ENCODE measurements at places on chromosomes 1 and 21. TPM values are rescaled to one million over a fixed set of nuclear protein-coding genes. Genes with fewer than 3 reads are reported as not detected.

DNA sequence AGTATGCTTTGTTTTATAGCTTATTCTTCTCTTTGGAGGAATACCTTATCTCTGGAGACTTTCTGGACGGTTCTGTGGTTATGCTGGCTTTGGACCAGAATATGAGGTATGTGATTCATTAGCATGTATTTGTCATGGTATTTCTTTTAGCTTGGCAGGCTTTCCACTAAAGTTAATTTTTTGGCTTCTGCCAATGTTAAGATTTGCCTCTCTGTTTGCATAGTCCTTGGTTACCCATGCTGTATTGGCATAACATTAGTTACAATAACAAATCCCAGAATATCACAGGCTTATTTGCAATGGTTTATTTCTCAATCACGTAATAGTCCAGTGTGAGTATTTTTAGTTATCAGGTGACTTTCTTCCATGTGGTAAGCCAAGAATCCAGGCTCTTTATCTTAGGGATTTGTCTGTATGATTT, 9.7 kb downstream of the ZMPSTE24 start:
- DNase-seq, result no peak

DNA sequence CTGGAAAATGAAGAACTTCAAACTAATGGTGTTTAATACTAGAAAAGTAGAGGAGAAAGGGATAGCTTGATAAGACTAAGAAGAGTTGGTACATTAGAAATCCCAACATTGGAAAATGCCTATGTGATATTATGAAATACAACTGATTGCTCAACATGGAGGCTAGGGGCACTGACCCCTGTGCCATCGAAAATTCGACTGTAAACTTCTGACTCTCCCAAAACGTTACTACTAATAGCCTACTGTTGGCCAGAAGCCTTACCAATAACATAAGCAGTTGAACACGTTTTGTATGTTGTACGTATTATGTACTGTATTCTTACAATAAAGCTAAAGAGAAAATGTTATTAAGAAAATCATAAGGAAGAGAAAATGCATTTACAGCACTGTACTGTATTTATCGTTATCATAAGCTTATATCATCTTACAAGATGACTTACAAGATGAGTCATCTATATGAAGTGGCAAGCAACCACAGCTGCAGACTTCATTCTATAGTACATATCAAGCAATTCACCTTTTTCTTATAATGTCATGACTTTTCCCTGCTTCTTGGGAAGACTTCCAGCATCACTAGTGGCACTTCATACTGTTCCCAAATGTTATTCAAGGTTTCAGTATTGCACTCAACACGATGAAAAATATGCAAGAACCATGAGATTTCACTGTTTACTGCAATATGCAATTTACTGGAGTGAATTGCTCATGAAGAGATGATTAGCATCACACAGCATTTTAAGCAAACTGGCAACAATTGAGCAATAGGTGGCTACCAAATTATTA, 12.9 kb upstream of the CTSK start:
- no peak for DNase-seq

DNA sequence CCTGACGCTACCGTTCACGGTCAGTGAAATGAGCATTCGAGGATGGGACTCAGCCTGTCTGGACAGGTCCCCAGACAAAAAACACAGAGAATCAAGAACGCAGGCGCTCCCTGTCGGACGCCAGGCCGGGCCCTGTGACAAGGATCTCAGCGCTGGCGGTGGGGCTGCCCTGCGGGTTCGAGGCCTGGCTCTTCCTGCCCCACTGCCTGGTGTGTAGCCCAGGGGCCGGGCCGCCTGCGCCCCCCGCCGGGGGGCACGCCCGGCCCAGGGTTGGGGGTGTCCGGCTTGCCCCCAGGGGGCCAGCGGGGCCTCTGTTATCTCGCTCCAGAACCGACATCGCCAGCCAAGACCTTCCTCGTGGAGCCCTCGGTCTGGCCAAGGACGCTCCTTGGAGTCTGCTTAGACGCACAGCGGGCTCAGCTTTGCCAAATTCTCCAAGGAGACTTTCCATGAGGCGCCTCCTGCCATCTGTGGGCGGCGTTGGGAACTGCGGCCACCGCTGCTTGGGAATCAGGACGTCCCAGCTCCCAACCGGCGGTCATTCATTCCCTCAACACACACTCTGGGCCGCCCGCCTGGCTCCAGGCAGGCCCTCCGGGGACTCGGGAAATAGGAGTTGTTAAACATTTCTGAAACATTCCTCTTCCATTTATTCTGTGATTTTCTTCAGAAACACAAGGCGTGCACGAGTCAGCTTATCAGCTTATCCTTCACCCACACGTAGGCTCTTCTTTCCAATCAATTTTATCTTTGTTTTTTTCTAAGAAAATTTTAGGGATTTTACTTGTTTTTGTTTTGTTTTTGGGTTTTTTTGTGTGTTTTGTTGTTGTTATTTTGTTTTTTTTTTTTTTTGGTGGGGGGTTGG, 11.3 kb upstream of the RIPK4 start:
- peak; percentile 97 for DNase-seq

- no peak for DNase-seq
Measured at GRCh38 chr1:205434738-205435137, 12.9 kb upstream of the LEMD1 start.

DNA sequence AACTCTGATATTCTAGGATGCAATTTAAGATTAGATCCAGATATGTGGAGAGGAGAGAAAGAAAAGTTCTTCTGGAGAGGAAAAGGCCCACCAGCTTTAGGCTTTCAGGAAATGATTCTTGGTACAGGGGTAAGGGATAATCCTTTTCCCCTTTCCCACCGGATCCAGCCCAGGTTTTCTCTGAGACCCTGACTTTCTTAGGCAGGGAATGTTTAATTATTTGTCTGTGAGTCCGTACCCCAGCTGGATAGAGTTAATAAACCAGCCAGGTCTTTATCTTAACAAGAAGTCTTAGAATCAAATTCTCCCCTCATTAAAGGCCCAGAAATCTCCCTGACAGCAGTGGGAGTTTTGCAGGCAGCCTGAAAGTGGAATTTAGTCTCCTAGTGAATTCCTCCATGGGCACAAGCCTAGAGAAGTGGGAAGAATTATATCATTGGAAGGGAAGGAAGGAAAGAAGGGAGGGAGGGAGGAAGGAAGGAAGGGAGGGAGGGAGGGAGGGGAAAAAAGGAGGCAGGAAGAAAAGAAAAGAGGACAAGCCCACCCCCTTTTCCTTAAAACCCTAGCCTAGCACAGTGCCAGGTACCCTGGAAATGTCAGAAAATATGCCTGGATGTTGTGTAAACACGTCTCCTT, 189.0 kb downstream of the PLPP3 start:
- DNase-seq, result no peak

DNA sequence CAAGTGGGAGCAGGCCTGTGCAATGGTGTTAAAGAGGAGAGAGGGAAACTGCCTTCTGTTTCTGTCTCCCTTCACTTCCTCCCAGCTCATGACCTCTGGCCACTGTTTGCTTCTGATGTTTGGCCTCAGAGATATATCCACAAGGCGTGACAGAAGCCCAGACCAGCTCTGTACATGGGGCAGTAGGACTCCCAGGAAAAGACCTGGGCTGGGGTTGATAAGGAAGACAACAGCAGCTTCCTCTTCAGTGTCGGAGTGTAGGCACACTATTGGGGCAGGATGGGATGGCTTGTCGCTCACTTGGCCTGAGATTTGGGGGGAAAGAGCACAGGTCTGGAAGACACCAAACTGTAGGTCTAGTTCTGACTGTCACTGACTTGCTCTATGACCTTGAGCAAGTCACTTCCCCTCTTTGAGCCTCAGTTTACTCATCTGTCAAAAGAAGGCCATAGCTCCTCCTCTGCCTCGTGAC, 67.8 kb upstream of the KLHDC7A start:
- no peak for DNase-seq

DNA sequence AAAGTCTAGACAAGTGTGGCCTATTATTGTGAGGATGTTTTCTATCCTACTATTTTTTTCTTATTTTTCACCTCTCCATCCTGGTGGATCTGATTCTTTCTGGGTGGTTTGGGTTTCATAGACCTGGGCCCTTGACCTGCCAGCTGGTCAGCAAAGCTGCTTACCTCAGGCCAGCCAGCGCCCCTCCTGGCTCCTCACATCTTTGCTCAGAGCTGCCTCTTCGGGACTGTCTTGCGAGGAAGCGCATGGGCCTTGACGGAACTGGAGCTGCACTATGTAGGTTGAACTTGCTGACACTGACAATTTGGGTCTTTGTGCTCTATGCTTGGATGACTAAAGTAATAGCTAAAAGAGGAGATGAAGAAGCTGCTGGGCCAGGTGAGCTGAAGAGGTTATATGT, 138.5 kb upstream of the SYT6 start:
- DNase-seq, result peak; percentile 31

DNA sequence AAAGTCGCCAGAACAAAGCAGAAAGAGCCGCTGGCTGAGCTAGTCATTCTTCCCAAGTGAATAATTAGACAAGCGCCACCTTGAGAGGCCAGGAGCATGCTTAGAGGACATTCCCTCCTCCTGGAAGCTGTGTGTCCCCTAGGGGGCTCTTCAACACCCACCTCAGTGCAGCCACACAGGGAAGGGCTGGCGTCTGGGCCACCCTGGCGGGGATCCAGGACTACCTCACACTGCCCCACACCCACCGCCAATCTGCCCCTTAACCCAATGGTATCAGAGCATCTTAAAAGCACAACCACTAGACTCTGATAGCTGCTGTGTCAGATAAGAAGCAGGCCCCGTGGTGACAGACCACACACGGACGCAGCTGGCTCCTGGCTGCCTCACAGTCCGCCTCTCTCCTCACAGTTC, 24.9 kb downstream of the SETD4 start:
- no peak for DNase-seq

GRCh38 chr1:207946756-207947155, 35.8 kb upstream of the CD34 start:
- DNase-seq, result no peak

DNA sequence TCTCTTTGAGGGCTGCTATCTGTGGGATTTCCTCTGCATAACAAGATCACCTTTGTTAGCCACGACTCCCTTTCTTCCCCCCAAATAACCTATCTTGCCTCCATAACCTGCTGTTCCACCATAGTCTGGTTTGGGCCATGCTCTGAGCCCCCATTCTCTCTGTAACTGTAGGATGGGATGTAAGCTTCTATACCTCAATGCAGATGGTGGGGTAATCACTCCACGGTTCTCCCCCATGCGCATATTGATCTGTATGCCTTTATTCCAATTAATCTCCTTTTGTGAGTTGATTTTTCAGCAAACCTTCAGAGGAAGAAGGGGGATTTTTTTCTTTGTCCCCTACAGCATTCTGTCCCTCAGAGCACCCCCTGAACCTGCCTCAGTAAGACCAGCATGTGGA, 170.1 kb upstream of the IRF2BP2 start:
- DNase-seq, result no peak

DNA sequence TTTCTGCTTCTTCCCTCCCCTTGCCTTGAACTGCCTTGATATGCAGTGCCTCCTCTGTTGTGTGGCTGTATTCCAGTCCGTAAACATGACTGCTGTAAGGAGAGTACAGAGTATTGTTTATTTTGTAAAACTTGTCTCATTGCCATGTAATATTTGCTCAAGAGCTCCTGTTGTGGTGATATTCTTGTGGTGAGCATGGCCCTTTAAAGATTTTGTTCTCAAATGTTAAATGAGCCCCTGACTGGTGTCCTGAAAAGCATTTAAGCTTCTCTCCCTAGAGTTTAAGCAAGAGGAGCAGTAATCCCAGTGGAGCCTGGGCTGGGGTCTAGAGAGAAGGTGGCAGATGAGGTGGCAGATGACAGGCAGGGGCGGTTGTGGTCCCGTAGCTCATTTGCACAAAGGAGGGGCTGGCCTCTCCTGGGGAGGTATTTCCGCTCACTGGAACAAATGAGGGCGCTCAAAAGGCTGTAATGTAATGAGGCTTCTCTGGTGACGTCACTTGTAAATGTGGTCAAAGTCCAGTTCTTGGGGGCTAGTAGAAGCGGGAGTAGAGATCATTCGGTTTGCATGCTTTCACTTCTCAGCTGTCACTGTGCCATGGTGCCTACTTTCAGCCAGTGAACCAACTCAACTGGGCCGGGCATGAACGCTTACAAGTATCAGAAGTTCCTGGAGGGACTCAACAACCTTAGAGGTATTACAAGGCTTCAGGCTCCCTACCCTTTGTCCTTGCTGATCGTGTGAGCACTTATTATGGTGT, 46.0 kb upstream of the MACF1 start:
- no peak for DNase-seq

DNA sequence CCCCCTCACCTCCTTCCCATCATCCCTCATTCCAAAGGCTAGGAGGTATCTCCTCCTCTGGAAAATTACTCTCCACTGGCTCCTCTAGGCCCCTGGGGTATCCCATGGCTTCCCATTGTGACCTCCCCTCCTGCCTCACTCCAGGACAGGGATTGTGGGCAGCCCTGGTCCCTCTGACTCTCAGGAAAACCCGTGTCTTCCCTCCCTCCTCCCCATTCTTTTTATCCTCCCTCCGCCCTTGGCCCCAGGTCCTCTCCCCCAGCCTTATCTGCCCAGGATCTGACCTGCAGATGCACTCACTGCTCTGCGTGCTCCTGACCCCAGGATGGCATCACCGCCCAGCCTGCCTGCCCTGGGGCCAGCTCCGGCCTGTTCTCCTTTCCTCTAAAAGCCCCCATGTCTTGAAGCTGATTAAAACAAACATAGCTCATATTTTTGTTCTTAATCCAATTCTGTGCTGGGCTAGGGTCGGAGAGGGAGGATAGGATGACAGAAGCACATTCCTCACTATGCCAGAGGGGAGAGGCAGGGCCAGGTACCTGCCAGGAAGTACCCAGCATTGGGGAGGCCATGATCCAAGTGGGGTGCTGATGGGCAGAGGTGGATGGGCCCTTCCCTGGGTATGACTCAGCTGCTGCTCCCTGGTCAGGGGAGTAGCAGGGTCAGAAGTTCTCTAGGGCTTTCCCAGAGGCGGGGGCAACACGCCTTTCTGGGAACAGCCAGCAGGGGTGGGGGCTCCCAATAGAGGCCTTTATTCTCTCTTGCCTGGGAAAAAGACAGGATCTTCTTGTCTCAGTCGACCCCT, 13.8 kb upstream of the UBL4B start:
- no peak for DNase-seq

GRCh38 chr1:160048335-160048734, 16.5 kb upstream of the PIGM start:
- no peak for DNase-seq

DNA sequence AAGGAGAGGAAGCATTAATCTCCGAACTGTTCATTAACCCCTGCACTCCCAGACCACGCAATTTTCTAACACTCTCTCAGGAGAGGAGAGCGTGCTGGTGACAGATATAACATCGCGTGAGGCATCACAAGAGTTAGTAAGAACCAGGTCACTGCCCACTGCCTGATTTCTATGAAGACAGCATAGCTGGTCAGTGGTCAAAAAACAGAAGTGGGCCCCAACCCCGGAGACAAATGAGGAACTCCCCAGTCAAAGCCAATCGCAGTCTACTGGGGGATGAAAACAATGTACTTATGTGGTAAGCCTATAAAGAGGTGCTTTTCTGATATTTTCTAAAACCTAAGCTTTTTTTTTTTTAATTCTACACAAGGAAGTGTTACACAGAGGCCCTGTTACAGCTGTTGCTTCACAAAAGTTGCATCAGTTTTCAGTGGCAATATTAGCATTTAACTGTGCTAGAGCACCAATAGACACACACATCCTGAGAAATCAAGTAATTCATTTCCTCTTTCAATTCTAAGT, 231.8 kb upstream of the IRF2BP2 start:
- DNase-seq, result no peak

Gene STYXL2
- not detected for total RNA-seq

Gene DIRAS3
- total RNA-seq, result 1.5 TPM

Gene KCNJ9
- not detected for total RNA-seq

Gene DENND2C
- total RNA-seq, result 1.2 TPM

Gene SLC37A1
- total RNA-seq, result 7.7 TPM
